ENCODE measurements at places on chromosomes 12 and 14. TPM values are rescaled to one million over a fixed set of nuclear protein-coding genes. Genes with fewer than 3 reads are reported as not detected.
A peak's percentile ranks its signal among the peaks of the same experiment; 100 is the strongest.

DNA sequence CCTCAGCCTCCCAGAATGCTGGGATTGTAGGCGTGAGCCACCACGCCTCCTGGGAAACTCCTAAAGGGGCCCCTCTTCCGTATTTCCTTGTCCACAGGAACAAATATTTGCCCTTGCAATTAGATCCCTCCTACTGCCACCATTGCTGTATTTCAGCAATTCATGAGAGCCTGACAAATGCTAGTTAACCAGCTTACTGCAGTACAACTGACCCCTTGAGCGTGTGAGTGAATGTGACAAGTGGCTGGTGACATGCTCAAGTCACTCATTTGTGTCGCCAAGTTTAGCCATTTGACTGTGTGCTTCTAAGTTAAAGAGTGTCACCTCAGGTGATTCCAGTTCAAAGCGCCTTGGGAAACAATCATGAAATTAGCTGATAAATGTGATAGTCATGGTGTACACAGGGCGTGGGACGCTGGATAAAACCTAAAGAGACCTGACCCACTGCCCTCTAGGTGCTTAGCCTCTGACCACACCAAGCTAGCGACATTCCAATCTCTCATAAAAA lies 56.1 kb upstream of the MAP1LC3B2 start:
- no peak for DNase-seq

DNA sequence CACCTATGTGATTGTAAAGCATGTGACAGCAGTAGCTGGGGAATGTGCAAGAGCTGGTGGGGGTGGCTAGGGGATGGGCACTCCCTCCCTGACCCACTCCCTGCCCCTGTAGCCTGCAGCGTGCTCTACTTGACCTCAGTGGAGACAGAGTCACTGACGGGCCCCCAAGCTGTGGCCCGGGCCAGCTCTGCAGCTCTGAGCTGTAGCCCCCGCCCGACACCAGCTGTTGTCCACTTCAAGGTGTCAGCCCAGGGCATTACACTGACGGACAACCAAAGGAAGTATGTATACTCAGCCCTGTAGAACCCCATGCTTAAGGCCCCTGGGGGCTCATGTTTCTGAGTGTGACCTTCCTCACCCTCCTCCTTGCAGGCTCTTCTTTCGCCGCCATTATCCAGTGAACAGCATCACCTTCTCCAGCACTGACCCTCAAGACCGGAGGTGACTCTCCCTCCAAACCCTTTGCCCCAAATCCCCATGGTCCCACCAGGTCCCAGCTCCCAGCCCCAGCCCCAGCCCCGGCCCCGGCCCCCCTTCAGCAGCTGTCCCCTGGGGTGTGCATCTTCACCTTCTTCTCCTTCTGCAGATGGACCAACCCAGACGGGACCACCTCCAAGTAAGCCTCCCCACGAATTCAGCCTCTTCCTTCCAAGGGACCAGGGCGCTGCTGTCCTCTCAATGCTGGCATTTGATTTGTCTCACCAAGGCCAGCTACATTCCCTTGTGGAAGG lies 13.3 kb downstream of the TNS2 start:
- no peak for DNase-seq

- DNase-seq, result peak; percentile 74
Observed at GRCh38 chr14:73741876-73742519, 27.8 kb upstream of the PNMA1 start.

APOF gene
- not detected for total RNA-seq

GUCY2C gene
- total RNA-seq, result not detected

GRCh38 chr14:76382495-76382832 lies 6.5 kb downstream of the ESRRB start:
- no peak for DNase-seq

DNA sequence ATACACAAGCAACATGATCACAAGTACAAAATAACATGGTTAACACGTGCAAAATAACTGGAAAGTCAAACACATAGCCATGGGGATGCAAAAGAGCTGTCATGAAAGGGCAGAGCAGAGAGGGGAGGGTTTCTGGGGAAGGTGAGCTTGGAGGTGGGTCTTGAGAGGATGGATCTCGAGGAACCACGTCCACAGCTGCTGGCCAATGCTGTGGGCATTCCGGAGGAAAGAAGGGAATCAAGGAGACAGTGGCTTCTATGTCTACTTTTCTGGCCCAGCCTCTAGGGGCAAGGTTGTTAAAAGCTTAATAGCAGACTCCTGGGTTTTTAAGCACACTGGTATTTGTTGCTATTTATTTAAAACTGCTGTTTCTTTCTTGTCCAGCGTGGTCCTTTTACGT lies 8.4 kb upstream of the MYH7 start:
- DNase-seq, result no peak

BIN2 gene
- 32.0 TPM for total RNA-seq

GRCh38 chr12:109124878-109125648 lies 8.7 kb downstream of the ACACB start:
- DNase-seq, result no peak

- no peak for DNase-seq
Observed at GRCh38 chr12:113537751-113538087, 66.0 kb upstream of the LHX5 start.

GRCh38 chr12:113485330-113485729 lies 13.7 kb upstream of the LHX5 start:
- no peak for DNase-seq

SYNE2 gene
- 30.9 TPM for total RNA-seq

GRCh38 chr12:68481181-68481941 lies 129.3 kb upstream of the RAP1B start:
- no peak for DNase-seq

GRCh38 chr12:85874031-85874461 lies at the start of gene NTS:
NTS (plus strand) TSS chr12:85874295; CDS start chr12:85874404, 109 bp downstream.
- DNase-seq, result no peak
